Uterus (tissue), 4 donors: ENCODE measurements at places on chromosomes 3 and 15.

GRCh38 chr3:16090024-16090423, 84.5 kb upstream of the GALNT15 start:
- no peak for DNase-seq

GRCh38 chr15:29925227-29926082, 103.2 kb upstream of the TJP1 start:
- peak; percentile 54 for DNase-seq

DNA sequence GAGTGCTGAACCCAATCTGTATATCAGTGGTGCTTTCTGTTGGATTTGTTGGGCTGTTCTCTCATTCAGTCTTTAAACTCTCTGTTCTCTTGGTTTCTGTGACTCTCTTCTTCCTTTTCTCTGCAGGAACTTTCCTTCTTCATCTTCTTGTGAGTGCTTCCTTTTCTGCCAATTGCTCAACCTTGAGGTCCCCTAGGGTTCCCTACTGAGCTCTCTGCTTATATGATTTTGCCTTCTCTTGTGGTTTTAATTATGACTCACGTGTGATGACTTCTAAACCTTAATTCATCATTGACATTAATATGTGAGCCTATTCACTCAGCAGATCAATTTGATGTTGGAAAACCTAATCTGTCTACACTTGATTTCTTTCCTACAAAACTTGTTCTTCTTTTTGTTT, 39.4 kb downstream of the MOBP start:
- DNase-seq, result no peak

- DNase-seq, result no peak
Measured at GRCh38 chr3:3087279-3087678, 22.9 kb downstream of the IL5RA start.

GRCh38 chr15:51260202-51260601, 78.2 kb downstream of the CYP19A1 start:
- no peak for DNase-seq

- no peak for DNase-seq
Measured at GRCh38 chr3:184485241-184485640, 76.3 kb upstream of the EPHB3 start.

- DNase-seq, result no peak
Measured at GRCh38 chr3:116254541-116254940, 190.7 kb downstream of the LSAMP start.
